ENCODE measurements at places on chromosomes 11 and 22. TPM values are rescaled to one million over a fixed set of nuclear protein-coding genes. Genes with fewer than 3 reads are reported as not detected.

Gene SLC6A5
- not detected for total RNA-seq

Gene PAMR1
- total RNA-seq, result 14.7 TPM

Gene RFPL3
- not detected for total RNA-seq

Gene LDLRAD3
- 14.9 TPM for total RNA-seq

Gene HYLS1
- 2.7 TPM for total RNA-seq
